ENCODE measurements at places on chromosomes 5 and 9.

DNA sequence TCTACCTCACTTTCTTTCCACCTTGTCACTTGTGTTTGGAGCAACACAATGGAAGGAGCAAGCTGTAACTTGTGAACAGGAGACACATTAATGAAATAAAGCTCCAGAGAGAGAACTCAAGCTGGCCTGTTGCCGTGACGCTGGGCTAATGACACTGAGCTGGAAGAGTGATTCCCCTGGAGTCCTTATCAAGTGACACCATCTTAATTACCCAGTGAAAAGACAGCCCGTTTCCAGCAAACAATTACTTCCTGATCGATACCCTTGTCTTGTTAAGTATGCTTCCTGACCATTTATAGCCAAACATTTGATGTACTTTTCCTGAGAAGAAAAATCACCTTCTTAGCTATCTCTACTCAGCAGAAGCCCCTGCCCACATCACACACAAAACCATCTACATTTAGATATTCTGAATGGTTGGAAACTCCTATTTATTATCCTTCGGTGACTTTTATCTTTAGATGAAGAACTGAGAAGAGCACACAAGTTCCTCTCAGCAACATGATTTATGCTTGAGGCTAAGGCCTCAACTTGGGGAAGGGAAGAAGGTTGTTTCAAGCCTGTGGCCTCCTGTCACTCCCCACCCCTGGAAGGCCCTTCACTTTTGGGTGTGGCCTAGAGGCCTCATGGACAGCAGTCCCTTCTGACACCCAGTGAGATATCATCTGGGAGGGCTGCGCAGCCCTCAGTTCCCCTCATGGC, 34.1 kb downstream of the CRHBP start:
- DNase-seq, result no peak

DNA sequence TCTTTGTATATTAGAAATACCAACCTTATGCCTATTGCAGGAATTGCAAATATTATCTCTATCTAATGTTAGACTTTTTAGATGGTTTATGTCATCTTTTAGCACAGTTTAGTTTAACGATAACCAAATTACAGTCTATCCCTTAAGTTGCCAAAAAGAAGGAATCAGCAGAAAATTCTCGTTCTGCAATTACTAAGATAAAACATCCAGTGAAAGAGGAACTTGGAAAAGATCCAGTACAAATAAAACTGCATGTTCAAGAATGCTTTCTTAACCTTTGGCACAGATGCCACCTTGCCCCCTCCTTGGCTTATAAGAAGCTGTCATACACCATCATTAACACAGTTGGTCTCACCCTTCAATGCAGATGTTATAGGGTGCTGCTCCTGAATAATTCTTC, 124.0 kb downstream of the SEMA5A start:
- no peak for DNase-seq

GRCh38 chr9:89664010-89664409, 59.2 kb downstream of the GADD45G start:
- DNase-seq, result no peak

DNA sequence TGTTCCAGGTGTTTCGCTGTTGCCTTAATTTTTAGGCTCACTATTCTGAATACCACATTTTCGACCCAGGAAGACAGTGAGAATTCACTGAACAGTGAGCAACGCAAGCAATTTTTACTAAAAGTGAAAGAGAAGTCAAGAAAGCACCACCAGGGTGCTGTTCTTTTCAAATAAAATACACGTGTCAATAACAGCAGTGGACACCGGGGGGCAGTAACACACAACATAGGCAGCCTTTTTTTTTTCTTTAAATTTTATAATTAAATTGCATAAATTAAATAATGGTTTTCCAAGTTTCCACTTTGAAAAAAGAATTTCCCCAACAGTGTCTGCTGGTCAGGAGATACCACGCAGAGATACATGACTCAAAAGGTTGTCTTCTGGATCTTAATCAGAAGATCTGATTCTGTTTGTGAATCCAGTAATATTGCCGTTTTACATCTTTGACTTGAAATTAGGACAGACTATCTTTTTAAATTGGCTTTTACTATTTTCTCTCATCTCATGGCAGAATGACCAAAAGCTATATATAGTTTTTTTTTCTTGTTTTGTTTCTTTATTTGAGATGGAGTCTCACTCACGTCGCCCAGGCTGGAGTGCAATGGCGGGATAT, 47.1 kb upstream of the SH3GL2 start:
- DNase-seq, result peak; percentile 44

DNA sequence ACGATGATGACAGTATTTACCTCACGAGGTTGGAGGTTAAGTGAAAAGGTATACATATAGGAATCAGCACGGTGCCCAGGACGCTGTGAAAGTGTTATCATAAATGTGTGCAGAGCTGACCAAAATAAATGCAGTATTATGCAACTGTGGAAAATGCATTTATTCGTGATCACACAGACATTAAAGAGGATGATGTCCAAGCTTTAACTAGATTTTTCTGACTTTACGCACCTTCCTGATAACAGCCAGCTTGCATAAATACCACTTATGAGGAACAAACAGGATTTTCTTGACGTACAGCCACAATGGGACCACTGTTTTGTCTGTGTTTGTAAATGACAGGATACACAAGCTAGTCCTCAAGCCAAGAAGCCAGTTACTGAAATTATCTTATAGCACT, 71.4 kb upstream of the ATP10B start:
- no peak for DNase-seq

DNA sequence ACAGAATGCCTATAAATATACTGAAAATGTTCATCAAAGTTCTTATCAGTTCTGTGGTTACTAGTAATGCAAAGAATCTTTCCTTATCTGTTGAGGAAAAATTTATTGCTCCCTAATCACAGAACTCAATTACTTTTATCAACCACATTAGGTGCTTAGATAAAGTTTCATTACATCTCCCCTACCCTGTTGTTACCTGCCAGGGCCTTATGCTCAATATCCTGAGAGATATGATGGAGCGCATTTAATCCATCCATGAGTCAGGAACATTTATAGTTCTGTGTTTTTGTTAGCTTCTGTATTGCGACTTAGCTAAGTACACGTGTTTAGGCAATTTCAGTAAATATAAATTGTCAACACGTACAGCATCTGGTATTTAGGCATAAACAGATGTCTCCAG, 164.3 kb upstream of the ST8SIA4 start:
- DNase-seq, result no peak

Data from activated CD4-positive, alpha-beta T cell treated with anti-CD3 and anti-CD28 coated beads, Interleukin-10, Interleukin-2, amounts not matched to agents 100 ng/mL and 50 ng/mL, durations not matched to agents 16 hours and 8 hours (primary cell).